Activated CD4-positive, CD25-positive, alpha-beta regulatory T cell (primary cell): ENCODE measurements at places on chromosomes 13 and 19.

GRCh38 chr13:36163809-36164308 is 32.7 kb upstream of the DCLK1 start:
- no peak for DNase-seq

DNA sequence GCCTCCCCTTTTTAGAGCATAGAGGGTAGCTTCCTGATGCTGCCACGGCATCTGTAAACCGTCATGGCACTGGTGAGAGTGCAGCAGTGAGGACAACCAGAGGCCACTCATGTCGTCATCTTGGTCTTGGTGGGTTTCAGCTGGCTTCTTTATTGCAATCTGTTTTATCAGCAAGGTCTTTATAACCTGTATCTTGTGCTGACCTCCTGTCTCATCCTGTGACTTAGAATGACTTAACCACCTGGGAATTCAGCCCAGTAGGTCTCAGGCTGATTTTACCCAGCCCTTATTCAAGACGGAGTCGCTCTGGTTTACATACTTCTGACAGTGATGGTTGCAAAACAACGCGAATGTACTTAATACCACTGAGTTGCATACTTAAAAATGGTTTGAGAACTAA is 14.4 kb upstream of the FBN3 start:
- no peak for DNase-seq

DNA sequence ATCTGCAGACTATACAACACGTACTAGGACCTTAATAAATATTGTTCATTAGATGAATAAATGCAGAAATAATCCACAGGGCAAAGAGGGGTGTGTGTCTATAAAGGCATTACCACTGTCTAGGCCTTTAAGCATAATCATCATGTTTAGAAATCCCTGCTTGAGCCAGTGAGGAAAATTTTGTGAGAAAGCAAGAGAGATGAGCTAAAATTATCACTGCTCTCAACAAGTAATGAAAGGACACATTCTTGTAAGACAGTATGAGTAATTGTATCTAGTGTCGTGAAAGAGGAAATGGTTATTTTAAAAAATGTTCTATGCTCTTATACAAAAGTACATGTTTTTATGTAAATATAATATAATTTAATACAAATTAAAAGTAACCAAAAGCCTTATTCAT is 1699.4 kb downstream of the PCDH9 start:
- DNase-seq, result no peak

- no peak for DNase-seq
Measured at GRCh38 chr13:40333226-40333625, 333.2 kb downstream of the FOXO1 start.

- DNase-seq, result no peak
Measured at GRCh38 chr13:89755729-89756492, 1591.6 kb upstream of the MIR17HG start.

GRCh38 chr19:7603919-7604318 is 8.3 kb downstream of the CAMSAP3 start:
- no peak for DNase-seq

GRCh38 chr19:4115818-4116385 is 8.0 kb downstream of the MAP2K2 start:
- no peak for DNase-seq

DNA sequence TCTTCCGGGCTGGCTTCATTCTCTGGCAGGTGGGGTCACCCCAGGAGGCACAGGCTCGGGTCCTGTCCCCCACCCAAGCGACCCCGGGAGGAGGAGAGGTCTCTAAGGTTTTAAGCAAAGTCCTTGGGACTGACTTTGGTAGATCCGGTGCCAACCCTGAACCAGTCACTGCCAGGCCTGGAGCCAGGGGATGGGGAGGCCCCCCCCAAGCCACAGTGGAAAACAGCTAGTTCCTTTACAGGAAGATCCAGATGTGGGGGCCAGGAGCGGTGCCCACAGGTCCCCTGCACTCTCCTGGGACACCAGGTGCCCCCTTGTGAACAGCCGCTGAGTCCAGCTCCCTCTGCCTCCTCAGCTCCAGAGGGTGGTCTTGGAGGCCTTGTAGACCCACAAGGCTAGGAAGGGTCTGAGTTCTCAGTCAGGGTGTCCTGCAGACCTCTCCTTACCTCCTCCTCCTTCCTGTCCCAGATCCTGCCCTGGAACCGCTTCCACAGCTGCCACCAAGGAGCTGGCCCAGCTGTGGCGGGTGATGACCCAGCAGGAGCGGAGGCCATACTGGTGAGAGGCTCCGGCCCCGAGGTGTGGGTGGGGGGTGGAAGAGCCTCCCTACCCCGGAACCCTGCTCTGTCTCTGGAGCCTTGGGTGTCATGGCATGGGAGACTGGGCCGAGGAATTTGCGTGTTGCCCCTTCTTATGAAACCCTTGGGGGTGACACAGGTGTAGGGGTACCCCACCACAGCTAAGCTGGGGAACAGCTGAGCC is 6.0 kb downstream of the SIX5 start:
- no peak for DNase-seq

- DNase-seq, result no peak
Measured at GRCh38 chr19:18008814-18009213, 844 bp downstream of the ARRDC2 start.
